CD4-positive, alpha-beta T cell treated with Interleukin-17A for 1 hour (primary cell): ENCODE measurements at places on chromosomes 1 and 21.
A peak's percentile ranks its signal among the peaks of the same experiment; 100 is the strongest.

DNA sequence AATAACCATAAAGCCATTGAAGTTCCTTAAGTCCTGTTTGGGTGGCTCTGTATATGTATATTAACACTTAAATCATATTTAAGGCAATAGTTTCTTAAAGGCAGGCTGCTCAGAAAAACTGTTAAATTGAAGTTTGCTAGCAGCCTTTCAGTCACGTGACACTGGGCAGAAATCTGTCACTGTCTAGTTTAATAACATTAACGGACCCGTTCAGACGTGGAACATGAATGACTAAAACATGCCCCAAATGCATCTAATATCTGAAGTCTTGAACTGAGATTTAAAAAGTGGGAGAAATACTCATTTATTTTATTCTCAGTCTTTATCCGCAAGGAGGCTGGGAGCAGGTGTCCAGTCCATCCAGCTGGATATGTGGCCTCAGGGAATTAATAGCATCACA lies 3.3 kb upstream of the SPATA1 start:
- DNase-seq = no peak

GRCh38 chr1:21783679-21784603 lies 992 bp upstream of the USP48 start:
- no peak for DNase-seq

DNA sequence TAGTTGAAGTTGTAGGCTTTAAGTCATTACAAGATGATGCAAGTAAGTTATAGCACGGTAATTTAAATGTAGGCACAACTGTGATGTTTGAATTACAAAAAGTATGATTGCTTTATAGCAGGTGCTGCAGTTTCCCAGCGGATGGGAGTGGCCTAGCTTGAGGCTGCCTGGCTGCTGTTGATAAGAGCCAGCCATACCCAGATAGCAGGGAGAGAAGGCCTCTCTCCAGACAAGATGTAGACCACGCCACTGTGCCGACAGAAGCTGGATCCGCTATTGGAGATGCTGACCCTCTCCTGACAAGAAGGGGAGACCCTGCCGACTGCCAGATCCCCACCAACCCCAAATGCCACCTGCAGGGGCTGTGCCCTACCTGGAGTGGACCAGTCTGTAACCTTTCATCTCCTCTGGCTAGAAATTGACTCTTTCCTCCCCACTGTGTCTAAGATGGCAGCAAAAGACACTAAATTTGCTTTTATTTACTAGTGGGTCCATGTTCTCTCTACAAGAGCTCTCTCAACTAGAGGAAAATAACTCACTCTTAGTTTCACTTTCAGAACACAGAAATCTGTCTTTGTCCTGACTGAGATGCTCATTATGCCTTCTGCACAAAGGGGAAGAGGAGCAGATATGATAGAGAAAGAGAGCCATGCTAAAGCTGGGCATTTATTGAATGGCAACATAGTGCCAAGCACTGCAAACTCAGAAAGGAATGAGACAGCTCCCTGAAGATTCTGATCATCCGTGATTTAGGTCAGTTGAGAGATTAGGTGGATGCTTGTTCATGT lies 127.9 kb downstream of the URB2 start:
- no peak for DNase-seq

DNA sequence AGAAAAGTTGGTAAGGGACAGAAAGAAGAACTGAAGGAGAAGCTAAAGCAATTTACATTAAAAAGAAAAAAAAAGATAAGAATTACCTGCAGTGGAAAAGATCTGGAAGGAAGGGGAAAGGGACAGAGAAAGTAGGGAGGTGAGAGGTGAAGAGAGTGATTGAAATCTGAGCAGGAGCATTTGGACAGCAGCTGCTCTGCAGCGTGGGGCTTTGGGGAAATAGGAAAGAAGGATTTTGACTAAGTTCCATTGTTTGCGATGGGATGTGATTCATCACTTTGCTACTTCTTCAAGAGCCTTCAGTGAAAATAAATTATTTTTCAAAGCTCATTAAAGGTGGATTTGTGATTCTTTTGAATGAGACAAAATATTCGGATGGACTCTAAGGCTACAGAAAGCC lies 26.1 kb upstream of the NMNAT2 start:
- DNase-seq = no peak

GRCh38 chr1:181784039-181784683 lies 277.4 kb downstream of the ZNF648 start:
- no peak for DNase-seq

DNA sequence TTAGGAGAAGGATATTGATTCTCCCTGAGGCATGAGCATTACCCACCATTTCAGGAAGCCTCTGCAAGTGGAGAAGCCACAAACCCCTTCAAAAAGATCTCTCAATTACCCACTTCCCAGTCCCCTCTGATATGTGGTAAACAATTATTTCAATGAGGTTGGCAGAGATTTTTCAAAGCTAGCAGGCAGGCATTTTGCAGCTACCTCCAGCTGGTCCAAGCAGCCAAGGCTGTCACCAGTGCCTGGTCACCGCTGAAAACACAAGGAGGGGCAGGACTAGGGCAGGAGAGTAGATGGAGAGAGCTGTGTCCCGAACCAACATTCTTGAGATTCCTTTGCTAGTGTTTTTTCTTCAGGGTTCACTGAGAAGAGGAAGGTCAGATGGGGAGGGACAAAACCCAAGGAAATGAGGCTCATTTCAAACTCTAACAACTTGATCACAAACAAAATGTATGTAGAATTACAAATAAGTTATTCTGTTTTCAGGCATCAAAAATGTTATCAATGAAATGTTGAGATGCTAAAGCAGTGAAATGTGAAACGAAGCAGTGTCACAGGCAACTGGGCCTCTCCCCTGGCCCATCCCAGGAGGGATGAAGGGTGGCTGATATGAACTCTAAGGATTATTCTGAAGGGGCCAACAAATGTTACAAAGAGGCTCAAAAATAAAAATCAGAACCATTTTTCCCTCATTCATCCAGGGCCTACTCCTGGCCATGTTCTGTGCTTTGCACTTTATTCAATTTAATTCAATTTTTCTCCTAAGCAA lies 22.3 kb downstream of the APP start:
- no peak for DNase-seq

DNA sequence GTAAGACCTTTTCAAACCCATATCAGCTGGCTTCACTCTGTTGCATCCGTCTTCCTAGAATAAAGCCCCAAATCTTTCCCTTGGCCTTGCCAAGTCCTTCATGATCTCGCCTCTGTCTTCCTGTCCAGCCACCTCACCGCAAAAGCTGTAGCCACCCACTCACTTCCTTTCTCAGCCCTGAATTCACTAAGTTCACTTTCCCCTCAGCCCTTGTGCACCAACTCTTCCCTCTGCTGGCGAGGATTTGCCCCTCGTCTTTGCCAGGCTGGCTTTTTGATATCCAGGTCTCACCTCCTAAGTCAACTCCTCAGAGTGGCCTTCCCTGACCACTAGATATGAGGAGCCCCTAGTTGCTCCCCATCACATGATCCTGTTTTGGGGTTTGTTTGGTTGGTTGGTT lies 3.9 kb upstream of the COL16A1 start:
- no peak for DNase-seq

GRCh38 chr1:184150776-184151531 lies 99.4 kb downstream of the TSEN15 start:
- DNase-seq = no peak

GRCh38 chr1:164836614-164837018 lies 277.6 kb downstream of the PBX1 start:
- no peak for DNase-seq

- DNase-seq = no peak
Observed at GRCh38 chr1:78331799-78332198, 159.0 kb upstream of the PTGFR start.

DNA sequence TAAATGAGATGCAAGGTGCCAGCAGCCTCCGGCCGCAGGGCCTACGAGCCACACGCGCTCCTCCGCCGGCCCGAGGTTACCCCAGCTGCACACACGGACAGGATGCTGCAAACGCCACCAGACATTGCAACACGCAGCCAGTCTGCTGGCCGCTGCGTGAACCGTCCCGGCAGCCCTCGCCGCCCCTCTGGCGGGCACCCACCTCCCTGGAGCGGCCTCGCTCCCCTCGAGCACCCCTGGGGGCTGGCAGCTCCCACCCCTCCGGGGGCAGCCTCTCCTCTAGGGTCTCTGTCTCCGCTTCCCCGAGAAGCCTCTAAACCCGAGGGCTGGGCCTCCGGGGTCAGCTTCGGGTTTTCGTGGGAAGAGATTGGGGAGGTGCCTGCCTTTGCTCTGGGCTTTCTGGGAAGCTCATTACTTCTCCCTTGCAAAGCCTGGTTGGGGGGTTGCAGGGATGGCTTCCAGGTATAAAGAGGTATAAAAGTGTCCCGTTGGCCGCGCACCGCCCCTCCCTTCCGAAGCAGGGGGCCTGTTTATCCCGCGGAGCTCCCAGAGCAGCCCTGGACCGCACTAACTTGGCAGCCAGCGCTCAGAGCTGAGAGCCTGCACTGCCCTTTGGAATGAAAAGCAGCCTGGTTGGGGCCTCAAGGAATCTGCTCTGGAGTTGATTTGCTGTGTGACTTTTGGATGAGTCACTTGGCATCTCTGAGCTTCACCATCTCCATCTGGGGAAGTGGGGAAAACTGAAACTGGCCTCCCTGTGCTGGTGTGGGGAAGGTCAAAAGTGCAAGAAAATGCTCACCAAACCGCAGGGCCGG lies 21.8 kb downstream of the DHRS3 start:
- DNase-seq = no peak

DNA sequence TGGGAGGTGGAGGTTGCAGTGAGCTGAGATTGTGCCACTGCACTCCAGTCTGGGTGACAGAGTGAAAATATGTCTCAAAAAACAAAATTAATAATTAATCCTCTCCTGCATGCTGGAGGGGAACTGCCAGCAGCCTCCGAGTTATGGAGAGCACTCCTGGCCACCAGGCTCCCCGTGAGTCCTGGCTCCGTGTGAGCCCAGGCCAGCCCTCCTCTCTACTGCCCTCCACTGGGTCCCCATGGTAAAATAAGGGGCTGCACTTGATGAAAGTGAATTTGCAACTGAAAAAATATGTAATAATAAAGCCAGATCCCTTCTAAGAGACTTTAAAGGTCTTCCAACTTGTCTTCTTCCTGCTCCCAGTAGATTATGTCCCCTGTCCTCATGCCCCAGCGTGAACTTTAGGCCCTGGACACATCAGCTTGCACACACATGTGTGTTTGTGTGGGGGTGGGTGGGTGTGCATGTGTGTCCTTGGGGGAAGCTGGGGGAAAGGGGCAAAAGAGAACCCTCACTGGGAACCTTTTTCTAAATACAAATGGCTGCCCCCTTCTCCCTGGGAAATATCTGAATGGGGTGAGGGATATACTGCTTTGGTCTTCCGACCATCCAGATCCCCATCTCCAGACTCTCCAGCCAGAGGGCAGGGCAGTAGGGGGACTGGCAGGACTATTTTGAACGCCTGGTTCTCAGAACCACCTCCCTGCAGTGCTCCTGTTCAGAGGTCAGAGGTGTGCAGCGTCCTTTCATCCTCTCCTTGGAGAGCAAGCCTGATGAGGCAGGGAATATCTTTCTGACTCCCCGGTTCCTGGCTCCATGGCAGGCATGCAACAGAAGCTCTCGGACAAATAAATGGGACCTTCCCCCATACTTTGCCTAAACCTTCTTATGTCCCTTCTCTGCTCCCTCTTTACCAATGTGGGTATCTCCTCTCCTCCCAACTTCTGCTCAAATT lies 26.2 kb downstream of the NEK2 start:
- DNase-seq = peak; percentile 45

GRCh38 chr1:152189657-152190442 lies 30.8 kb upstream of the RPTN start:
- peak; percentile 77 for DNase-seq

GRCh38 chr1:78619446-78619802 lies 824 bp upstream of the IFI44L start:
- no peak for DNase-seq

DNA sequence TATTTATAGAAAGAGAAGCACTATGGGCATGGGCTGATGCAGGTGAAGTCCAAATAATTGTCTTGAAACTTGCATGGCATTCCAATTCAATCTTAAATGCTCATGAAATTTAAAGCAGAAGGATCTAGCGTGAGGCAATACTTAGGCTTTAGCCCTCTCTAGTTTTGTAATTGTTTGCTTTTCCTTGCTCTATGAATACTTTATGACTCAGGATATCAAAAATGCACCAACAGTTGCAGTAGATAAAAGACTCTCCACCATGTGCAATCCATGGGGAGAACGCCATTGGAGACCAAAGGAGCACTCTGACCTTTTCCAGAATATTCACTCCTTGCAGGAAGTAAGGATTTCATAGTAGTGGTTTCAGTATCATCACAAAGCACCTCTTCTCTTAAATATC lies 436.4 kb downstream of the LRRIQ3 start:
- DNase-seq = no peak

DNA sequence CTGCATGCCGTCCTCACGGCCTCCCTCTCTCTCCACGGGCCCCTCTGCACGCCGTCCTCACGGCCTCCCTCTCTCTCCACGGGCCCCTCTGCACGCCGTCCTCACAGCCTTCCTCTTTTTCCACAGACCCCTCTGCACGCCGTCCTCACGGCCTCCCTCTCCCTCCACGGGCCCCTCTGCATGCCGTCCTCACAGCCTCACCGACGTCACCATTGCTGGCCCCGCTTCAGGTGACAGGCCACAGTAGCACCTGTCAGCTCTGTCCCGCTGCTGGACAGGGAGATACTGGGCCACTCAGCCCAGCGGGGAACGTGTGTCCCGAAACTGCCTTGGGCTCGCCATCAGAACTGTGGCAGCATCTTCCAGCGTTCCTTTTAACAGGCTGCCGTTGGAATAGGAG lies 82.8 kb upstream of the COL6A1 start:
- DNase-seq = no peak

DNA sequence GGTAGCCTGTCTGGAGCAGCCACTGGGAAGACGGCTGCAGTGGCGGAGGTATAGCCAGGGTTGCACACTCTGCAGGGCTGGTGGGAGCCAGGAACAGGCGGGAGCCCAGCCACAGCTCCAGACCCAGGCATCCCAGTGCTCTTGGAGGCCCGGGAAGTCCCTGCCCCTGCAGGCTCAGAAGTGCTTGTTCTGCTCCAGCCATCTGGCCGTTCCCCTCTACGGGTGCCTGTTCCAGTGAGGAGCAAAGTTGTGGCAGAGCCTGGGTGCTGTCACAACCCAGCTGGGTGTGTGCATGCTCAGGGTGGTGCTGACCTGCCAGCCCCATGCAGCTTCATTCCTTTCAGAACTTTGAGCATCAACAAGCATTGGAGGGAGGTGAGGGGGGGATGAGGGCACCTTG lies 31.7 kb upstream of the BACE2 start:
- DNase-seq = no peak

DNA sequence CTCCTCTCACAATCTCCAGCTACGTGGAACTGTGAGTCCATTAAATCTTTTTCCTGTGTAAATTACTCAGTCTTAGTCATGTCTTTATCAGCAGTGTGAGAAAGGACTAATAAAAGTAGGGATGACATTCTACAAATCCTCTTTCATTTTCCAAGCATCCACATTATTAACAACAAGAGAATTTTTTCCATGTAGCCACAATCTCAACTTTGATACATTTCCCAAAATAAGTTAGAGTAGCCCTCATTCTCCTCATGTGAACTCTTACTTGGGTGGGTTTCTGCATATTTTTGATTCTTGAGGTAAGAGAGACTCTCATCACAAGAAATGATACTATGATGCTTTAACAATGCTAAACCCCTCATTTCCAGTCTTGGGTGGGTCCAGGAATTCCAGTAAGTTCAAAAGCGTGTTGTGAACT lies 52.8 kb downstream of the TNFSF18 start:
- DNase-seq = no peak

- no peak for DNase-seq
Observed at GRCh38 chr1:59375321-59376220, 78.7 kb downstream of the FGGY start.
